ENCODE measurements at places on chromosomes 2 and 18.

GRCh38 chr18:14976736-14977430, 228.9 kb downstream of the ANKRD30B start:
- DNase-seq, result no peak

GRCh38 chr2:226716126-226716525, 83.5 kb downstream of the IRS1 start:
- DNase-seq, result no peak

DNA sequence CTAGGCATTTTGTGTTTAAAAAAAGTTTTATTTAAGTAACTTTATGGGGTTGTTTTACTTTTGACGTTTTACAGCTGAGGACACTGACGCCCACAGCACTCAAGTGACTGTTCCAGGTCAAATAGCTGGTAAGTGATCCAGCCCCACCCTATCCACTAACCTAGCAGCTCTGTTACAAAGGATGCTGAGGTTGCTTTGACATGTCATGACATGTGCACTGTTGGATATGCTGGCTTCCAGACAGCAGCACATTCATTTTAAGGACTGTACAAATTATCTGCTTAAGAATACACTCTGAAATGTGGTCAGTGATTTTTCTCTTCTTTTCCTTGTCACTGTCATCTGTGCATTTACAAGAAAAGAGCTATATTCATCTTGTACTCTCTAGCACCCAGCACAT, 417.5 kb downstream of the ZEB2 start:
- no peak for DNase-seq

GRCh38 chr2:98900721-98901120, 35.3 kb downstream of the CRACDL start:
- DNase-seq, result no peak

- no peak for DNase-seq
These were observed 408.9 kb downstream of the RIT2 start for GRCh38 chr18:42706618-42707017.

DNA sequence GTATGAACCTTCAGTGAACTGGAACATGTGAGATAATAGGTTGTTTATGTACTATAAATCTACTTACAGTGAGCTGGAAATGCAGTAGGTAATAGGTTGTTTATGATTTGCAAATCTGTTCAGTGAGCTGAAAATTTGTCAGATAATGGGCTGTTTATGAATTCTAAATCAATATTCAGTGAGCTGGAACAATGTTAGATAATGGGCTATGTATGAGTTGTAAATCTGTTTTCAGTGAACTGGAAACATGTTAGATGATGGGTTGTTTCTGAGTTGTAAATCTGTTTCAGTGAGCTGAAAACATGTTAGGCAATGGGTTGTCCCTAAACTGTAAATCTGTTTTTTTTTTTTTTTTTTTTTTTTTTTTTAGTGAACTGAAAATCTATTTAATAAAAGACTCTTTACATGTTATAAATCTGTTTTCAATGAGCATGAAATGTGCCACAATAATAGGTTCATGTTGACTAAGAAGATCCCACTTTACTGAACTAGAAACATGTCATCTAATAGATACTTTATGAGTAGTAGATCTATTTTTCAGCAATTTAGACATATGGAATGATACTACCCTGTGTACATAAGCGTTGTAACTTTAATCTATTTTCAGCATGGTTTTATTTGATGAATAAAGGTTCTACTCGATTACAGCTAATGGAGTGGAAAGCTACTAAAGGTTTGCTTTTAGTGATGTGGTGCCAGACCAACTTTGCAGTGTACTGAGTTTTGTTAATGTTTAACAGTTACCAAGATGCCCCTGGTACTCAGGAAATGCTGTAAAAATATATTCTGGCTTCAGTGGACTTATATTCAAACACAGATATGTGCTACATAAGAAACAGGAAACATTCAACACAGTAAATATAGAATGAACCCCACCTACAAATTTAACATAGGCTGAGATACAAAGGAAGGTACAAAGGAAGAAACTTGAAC, 1471.8 kb downstream of the LRP1B start:
- no peak for DNase-seq

- no peak for DNase-seq
These were observed 225.9 kb upstream of the FBXO11 start for GRCh38 chr2:48132271-48132625.

GRCh38 chr2:15169326-15170069, 391.6 kb downstream of the NBAS start:
- no peak for DNase-seq

DNA sequence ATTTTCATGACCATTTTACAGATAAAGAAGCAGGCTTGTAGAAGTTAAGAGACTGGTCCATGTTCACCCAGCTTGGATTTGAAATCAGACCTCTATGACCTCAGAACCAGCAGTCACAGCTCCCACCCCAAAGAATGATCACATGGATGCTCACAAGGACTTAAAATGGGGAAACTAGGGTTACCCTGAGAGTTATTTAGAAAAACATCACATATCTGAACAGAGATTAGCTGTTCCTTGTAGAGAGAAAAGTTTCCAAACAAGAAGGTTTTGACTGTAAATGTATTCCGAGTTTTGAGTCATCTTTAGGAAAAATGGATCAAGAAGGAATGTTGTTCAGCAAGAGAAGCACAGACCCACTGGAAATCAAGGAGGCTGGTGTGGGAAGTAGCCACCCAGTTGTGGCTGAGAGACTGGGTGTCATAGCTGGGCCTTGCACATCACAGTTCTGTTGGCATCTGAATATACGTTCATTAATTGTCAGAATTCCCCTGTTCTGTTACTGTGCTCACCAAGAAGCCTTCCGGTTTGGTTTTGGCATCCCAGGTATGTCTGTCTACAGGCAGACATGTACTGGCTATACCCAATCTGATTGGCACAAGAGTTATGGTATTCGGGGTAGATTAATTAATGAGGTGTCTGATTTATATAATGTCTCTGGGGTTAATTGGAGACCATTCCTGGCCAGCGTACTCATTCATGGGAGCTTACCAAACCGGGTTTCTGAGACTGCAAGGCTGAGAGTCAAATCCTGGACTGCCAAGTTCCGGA, 371.8 kb upstream of the SLC14A2 start:
- DNase-seq, result no peak

- DNase-seq, result no peak
These were observed 43.3 kb upstream of the ZCCHC2 start for GRCh38 chr18:62479574-62479973.

DNA sequence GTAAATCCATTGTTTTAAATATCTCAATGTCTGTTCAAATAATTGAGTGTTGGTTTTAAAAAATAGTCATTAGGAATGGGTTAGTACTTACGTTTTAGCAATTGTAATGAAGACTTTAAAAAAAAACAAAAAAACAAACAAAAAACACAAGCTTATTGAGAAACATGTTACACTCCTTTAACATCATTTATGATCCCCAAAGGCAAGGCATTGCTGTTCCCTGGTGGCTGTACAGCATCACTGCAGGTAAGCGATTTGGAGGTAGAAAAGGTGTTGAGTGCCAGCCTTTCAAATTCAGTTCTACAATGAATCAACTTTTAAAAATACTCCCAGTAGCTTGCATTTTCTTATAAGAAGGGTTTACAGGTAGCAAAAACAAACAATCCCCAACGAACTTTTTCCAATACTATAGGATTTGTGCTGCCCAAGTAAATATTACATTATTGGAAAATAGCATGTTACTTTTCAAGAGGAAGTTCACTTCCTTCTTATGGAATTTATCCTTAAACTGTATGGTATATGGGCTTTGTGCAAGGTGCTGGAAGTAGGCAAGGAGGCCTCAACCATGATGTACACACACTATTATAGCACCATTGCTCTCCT, 27.5 kb downstream of the CNRIP1 start:
- no peak for DNase-seq

DNA sequence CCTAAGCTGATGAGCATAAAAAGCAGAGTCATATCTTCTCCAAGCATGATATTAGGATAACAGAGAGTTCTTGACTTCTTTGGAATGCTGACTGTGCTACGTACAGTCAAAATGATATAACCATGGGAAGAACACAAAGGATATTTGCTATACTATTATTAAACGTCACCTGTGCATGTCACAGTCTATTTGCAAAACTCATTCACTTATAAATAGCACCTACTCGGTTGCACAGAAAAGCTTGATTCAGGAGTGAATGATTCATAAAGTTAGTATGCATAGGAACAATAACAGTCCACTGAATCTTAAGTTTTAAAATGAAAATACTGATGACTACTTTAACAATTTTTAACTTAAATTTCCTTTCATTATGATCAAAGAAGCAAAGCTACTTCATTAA, 83.3 kb downstream of the SP3 start:
- DNase-seq, result no peak

GRCh38 chr2:10078704-10079265, 1.4 kb downstream of the CYS1 start:
- DNase-seq, result no peak

- DNase-seq, result no peak
These were observed 8.4 kb downstream of the HOXD8 start for GRCh38 chr2:176137906-176138305.

DNA sequence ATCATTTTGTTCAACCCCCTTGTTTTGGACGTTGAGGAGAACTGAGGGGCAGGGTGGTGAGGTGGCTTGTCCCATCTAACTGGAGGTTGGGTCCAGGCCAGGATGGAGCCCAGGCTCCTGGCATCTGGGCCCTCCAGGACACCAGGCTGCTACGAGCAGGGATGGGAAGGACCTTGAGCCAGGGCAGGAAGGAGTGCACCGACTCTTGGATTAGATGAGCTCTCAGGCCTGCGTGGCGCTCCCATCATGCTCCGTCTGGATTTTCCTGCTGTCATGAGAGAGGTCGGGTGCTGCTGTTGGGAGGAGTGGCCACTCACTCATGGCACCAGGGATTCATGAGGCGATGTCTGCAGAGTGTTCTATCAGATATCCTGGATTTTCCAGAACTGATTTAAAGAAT, 18.3 kb upstream of the ALLC start:
- no peak for DNase-seq

- DNase-seq, result no peak
These were observed 2.1 kb upstream of the SCG2 start for GRCh38 chr2:223604231-223604630.

- no peak for DNase-seq
These were observed 16.8 kb downstream of the TMEM17 start for GRCh38 chr2:62489162-62489561.

DNA sequence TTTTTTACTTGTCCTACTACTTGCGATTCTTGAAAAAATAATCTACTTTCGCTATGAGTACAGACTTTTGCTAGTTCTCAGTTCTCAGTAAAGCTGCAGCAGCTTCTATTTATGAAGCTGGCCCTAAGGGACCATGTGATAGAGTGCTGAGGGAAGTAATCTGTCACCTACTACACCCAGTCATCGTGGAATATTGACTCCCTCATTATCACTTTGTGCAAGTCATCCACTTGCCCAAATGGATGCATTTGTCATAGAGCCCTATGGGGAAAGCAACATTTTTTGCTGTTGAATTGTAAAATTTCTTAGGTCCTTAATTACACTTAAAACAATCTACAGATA, 1919.8 kb downstream of the SUCLG1 start:
- no peak for DNase-seq

GRCh38 chr2:62458206-62458641, 47.8 kb downstream of the TMEM17 start:
- DNase-seq, result no peak

GRCh38 chr18:62751341-62751821, 36.0 kb downstream of the PHLPP1 start:
- no peak for DNase-seq

- DNase-seq, result no peak
These were observed 74.6 kb downstream of the ESCO1 start for GRCh38 chr18:21525916-21526315.

- no peak for DNase-seq
These were observed 11.1 kb upstream of the DNPEP start for GRCh38 chr2:219398721-219399363.

DNA sequence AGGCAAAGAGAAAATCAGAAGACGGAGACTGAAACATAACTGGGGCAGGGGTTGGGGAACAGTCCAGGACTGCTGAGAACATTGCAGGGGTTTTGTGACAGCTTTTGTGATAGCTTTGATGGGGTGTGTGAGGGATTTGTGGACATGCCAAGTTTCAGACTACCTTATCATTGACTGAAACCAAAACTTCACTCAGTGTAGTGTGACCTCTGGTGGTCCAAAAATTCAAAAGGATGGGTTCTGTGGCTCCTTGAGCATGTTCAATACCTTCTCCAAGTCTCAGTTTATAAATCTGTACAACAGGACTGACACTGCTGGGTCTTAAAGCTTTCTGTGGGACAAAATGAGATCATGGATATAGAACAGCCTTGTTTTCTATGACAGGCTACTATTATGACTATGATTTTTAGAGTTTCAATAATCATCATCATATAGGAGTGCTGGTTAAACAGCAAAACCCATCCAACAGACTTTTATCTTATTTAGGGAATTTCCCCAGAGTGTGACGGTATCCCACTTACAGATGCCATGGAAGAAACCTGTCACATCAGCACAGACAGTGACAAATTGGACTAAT, 259.2 kb upstream of the SLC14A2 start:
- DNase-seq, result no peak

DNA sequence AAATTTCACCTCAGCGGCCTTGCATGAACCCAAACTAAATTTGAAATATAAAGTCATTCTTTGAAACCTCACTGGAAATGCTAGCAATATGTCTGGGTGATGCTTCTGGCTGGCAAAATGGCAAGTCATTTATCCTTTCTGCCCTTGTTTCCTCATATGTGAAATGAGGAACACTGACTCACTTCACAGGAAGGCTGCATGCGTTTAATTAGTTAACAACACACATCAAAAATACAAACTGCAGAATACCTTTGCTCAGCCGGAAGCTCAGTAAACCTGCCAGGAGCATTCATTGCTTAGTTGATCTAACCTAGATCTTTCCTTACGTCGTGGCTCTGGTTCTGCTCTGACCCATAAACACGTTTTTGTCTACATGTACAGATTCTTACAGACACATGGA, 214.2 kb upstream of the ACVR2A start:
- no peak for DNase-seq

GRCh38 chr2:191174442-191174841, 23.6 kb upstream of the STAT4 start:
- DNase-seq, result no peak

DNA sequence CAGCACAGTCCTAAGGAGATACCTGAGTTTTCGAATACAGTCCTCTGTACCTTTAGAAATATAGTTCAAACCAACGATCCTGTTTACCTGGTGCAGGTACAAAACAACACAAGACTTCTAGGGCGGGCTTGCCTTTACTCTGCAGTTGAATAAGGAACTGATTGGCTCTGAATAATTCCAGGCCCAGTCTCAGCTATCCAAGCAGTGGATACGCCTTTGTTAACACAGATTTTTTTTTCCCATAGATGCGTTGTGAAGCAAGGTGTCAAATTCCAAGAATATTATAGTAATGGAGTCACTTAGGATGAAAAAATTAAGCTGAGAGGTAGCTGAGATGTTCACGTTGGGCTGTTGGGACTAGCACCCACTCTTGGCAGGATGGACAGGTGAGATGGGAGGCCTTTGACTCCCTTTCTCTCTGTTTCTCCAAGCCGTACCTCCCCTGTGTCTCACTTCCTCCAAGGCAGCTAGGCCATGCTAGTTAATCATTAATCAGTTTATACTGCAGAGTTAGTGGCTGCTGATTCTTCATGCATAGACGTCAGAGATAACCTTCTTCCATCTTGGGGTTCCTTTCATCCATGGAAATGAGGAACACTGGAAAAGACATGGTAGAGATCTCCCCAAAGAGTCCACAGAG, 380.8 kb upstream of the ACVR2A start:
- no peak for DNase-seq

Data from stimulated activated CD8-positive, alpha-beta memory T cell treated with anti-CD3 and anti-CD28 coated beads, Interleukin-15, amount 100 ng/mL, for 48 hours (primary cell).